ENCODE measurements at places on chromosomes 1 and 21.

GRCh38 chr1:214397497-214397896, 116.5 kb downstream of the SMYD2 start:
- no peak for DNase-seq

GRCh38 chr1:36351227-36351977, 28.0 kb upstream of the EVA1B start:
- peak; percentile 90 for DNase-seq

DNA sequence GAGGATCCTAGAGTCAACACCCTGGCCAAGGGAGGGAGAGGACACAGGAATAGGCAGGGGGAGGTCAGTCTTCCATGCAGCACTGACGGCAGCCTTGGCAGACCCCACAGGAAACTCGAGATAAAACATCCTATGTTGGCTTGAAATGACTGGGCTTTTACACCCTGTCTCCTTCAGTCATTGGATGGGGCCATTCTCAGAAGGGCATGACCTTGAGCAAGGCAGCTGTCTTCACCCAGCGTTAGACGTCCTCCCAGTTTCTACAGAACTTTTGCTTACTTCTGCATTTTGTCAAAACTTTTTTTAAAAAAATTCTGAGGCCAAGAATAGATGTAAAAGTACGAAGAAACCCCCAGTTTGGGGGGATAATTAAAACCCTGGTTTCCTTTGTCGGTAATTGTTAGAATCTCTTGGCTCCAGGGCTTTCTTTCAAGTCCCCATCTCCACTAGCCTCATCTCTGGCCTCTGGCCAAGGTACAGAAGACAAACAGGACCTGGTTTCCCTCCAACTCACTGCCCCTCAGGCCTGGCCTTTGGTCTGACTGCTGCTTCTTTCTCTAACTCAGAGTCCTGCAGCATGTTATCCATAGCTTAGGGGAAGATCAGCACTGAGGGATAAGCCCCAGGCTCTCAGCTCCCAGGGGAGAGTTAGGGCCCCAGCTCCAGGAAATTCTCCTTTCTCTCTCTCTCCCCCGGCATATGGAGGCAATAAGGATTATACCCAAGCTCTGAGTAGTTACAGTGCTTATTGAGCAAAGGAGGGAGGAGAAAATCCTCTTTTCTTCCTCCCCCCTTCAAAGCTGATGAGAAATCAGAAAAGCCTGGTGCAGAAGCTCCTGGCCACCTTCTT, 51.6 kb upstream of the KCND3 start:
- DNase-seq, result no peak

DNA sequence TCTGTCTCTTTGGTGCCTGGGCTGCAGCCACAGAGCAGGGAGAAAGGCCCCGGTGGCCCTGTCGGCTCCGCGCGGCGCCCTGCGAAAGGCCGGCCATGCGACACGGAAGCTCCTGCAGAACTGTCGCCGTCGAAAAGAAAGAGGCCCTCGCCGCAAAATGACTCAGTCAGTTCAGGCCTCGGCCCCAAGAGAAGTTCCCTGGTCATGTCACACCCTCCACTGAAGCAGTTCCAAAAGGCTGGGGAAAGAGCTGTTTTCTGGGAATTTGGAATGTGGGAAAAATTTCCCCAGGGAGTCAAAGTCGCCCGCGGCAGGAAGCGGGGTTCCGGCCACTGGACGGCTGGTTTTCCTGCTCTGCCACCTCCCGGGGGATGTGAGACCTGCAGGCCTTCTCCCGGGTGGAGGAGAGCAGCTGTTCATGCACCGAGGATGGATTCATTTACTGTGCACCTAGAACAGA, 115.8 kb upstream of the ZNF678 start:
- no peak for DNase-seq

DNA sequence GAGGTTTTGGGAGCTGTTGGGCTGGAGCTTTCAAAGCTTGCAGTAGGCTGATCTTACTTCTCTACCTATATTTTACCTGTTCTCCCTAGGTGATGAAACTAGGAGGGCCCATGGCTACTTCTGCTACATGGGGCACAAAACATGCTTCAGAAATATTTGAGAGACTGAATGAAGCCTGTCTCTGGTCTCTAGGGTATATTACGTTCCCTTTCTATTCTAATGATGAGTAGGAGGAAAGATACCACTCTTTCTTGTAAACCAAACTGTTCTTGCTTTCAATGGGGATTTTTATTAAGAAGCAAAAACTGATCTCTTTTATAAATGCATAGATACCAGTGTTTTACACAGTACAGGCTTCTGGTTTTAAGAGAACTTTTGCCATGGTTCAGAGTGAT, 103.1 kb downstream of the GALNT2 start:
- DNase-seq, result no peak

DNA sequence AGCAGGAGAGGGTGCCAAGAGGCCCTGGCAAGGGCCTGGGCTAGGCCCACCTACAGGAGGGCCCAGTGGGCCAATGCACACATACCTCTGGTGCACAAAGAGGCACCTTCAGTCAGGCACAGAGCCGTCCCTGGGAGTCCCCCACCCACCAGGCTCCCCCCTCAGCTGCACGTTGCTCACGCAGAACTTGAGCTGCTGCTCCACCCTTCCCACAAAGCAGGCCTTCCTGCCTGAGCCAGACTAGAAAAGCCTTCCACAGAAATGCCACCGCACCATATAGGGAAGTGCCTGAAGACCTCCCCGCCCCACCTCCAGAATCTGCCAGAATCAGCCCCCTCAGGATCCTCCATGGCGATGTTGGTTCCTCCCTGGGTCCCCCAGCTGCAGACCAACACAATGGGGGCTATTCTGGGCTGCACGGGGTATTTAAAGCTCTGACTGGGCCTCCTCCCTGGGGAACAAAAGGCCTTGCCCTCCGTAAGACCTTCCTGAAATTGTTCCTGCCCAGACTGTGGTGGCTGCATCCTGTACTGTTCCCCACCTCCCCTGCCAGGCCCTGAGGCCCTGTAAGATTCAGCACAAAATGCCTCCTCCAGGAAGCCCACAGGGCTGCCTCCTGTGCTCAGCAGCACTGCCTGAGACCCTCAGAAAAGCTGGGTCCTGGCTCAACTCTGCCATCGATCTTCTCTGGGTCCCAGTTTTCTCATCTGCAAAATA, 27.2 kb downstream of the HSPG2 start:
- DNase-seq, result no peak

- DNase-seq, result peak; percentile 21
Measured at GRCh38 chr21:32994305-32994704, 31.4 kb upstream of the OLIG2 start.

GRCh38 chr1:28582248-28582615, 9.8 kb upstream of the RAB42 start:
- DNase-seq, result no peak

GRCh38 chr1:156901966-156902915, 8.7 kb downstream of the PEAR1 start:
- no peak for DNase-seq

GRCh38 chr1:176989023-176989422, 175.5 kb downstream of the ASTN1 start:
- no peak for DNase-seq

DNA sequence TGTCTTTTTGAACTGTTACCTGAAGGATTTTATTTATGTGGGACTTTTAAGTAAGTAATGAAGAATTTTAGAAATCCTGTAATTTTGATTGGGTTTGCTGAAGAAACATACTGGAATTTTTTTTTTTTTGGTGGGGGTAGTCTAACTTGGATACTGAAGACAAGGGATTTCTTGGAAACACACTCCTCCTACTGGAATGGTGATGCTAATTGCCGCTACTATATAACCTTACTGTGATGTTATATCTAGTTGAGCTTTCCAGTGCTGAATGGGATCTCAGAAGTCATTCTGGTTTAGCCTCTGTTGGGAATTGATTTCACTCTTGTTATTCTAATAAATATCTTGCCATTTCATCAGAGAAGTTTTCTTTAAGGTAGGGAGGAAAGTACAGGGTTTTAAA, 8.4 kb downstream of the PPP2R5A start:
- DNase-seq, result peak; percentile 46

DNA sequence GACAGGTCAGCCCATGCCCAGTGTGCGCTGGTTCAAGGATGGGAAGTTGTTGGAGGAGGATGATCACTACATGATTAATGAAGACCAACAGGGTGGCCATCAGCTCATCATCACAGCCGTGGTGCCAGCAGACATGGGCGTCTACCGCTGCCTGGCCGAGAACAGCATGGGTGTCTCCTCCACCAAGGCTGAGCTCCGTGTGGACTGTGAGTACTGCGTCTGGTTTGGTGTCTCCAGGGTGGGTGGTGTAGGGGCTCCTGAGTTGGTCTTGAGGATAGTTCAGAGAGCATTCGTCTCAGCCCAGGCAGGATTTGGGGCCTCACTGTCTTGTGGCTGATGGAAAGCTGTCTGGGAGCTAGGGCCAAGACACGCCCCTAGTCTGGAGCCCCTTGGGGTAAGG, 83.2 kb downstream of the TRIM11 start:
- DNase-seq, result no peak

- no peak for DNase-seq
Measured at GRCh38 chr1:209657140-209657879, 5.1 kb upstream of the LAMB3 start.

DNA sequence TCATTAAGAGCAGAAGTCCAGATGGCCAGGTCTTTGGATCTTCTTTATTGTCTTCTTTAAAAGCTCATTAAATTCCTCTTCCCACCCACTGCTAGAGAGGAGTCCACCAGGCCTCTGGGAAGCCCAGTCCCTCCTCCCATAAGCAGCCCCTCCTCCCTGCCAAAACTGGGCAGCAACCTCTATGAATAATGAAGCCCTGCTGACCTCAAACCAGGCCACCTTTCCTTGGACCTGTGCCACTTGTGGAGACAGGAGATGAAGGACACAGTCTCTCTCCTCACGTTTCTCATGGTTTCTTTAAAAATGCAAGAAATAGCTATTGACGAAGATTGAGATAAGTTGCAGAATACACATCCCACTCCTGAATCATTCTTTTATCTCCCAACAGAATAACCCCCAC, 112.8 kb downstream of the EDEM3 start:
- DNase-seq, result no peak

DNA sequence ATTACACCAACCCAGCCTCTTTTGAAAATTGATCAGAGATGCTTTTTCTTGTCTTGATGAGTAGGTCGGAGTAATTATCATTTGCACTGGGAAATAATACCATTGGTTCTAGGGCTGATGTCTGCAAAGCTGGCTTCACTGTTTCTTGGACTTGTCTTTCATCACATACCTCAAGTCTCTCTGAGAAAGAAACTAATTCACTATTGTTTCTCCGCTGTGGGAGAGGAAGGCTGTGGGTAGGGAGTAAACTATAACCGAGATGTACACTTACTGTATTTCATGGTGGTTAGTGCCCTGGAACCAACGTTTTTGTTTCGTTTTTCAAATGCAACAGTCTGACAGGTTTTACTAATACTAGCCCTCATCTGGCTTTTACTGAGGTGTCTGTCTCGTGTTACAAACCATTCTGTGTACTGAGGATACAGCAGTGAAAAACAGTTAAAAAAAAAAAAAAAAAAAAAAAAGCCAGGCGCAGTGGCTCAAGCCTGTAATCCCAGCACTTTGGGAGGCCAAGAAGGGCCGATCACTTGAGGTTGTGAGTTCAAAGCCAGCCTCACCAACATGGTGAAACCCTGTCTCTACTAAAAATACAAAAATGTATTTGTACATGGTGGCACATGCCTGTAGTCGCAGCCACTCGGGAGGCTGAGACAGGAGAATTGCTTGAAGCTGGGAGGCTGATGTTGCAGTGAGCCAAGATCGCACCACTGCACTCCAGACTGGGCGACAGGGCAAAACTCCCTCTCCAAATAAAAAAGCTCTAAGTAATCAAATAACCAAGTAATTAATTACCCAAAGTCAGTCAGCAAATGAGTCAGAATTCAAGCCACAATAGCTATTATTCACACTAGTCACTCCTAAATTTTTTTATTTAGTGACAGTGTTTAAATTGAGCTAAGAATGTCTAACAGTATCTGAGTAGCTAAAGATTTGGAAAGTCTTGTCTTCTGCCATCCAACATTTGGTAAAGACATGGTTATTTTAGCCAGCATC, 23.3 kb downstream of the TOMM20 start:
- no peak for DNase-seq

GRCh38 chr1:53348486-53349368, 20.9 kb upstream of the LRP8 start:
- no peak for DNase-seq

- no peak for DNase-seq
Measured at GRCh38 chr1:228996281-228996680, 261.0 kb downstream of the RHOU start.

GRCh38 chr1:236052232-236052993, 12.5 kb downstream of the NID1 start:
- no peak for DNase-seq

DNA sequence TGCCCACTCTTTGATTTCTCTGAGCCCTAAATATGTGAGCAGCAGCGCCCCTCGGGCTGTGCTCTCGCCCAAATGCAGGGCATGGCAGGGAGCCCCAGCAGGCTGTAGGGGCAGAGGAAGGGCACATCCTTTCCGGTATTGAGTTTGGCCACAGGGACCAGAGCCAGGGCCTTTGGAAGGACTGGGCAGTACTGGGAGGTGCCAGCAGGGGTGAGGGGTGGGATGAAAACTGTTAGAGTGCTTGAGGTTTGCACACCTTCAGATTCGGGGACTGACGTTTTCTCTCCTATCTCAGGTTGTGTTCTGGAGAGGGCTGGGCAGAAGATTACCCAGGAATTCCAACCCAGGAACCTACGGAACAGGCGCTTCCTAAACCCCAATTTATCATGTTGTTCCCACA, 2.2 kb upstream of the ATP1A2 start:
- no peak for DNase-seq

- no peak for DNase-seq
Measured at GRCh38 chr1:205842229-205842628, 7.7 kb downstream of the PM20D1 start.
